ENCODE measurements at places on chromosomes 1 and 21.

DNA sequence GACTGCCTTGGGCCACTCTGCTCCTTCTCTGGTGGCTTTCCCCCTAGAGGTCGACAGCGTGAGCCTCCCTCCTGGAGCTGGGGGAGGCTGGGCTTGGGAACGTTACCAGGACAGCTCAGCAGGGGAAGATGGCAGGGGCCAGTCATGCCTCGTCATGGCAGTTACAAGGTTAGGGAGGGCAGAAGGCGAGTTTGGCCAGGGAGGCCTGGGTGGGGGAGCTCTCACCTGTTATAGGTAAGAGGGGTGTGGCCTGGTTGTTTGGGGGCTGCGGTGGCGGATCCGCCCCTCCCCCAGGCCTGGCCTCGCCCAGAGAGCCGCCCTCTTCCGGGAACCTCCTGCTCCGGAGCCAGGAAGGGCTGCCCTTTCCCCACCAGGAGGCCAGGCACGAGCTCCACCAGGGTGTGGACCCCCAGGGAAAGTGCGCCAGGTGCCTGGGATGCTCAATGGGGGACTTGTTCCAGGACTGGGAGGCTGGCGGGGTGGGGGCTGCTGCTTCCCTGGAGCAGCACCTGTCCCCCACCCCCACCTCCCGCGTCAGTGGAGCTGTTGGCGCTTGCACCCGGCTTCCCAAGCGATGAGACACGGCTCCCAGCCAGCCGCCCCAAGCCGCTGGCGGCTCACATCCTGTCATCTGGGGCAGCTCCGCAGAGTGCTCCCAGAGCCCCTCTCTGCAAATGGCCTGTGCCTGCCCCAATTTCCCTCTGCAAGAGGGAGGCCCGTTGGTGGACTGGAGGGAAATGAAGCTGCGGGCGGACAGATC is 23.6 kb upstream of the PKP1 start:
- DNase-seq = no peak

DNA sequence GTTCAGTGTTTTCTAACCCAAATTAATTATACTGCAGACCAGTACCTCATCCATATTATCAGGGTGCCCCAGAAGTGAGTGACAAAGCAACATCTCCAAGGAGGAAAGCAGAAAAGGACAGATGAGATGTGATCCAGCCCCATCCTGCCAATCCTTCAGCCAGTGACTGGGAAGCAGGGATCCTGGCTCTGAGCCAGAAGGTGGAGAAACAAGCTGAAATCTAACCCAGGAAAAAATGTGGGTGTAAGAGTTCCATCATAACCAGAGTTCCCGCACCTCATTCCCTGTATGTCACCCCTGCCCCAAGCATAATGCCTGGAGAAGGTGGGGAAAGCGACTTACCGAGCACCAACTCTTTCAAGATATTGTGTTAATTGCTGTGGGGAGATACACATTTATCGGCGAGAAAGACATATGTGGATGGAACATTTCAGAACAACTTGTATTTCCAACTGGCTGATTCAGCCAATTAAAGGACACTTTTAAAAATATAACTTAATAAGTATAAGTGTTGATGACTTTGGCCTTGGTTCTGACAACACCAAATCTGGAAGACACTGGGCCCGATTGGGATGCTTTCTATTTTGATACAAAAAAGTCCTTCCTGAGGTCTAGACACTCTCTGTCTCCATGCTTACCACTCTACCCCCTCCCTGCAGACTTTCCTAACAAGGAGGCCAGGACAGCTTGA is 14.9 kb downstream of the PLEKHA6 start:
- no peak for DNase-seq

DNA sequence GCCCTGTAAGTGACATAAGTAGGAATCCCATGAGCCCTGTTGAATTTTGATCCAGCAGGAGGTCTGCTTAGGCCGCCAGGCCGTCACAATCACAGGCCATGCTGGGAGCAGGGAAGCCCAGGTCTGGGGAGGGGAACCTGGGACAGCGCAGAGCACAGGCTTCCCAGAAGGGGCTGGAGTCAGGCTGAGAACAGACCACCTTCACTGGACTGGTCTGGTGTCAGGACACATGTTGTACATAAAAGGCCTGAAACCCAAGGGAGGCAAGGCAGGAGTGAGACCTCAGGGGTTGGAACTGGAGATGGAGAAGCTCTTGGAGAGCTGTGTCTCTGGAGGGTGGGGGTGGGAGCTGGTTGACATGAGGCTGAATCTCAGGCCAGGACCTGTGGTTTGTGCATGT is 63.3 kb upstream of the ARTN start:
- DNase-seq = no peak

GRCh38 chr1:208106218-208106617 is 138.0 kb downstream of the PLXNA2 start:
- DNase-seq = no peak

- DNase-seq = no peak
These were observed 180.0 kb downstream of the ETS2 start for GRCh38 chr21:38985568-38986378.

GRCh38 chr1:108523829-108524228 is 36.1 kb upstream of the EEIG2 start:
- no peak for DNase-seq

DNA sequence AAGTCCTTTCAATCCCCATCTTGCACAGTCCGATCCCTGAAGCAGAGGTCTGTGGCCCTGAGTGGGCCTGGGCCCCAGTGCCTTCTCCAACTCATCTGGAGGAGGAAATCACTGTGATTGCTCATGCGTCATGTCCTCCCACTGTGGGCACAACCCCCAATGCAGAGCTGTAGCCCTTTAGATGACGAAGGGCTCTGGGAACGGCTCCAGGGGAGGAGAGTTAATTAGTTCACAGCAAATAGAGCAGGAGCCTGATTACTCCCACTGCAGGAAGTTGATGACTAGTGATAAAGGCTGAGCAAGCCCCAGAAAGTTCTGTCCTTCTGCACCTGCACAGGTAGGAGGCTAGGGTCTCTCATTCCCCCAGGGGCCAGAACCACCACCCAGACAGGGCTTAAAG is 111.5 kb downstream of the CCDC185 start:
- DNase-seq = no peak

- DNase-seq = no peak
These were observed 83.6 kb downstream of the SGIP1 start for GRCh38 chr1:66617362-66618184.

DNA sequence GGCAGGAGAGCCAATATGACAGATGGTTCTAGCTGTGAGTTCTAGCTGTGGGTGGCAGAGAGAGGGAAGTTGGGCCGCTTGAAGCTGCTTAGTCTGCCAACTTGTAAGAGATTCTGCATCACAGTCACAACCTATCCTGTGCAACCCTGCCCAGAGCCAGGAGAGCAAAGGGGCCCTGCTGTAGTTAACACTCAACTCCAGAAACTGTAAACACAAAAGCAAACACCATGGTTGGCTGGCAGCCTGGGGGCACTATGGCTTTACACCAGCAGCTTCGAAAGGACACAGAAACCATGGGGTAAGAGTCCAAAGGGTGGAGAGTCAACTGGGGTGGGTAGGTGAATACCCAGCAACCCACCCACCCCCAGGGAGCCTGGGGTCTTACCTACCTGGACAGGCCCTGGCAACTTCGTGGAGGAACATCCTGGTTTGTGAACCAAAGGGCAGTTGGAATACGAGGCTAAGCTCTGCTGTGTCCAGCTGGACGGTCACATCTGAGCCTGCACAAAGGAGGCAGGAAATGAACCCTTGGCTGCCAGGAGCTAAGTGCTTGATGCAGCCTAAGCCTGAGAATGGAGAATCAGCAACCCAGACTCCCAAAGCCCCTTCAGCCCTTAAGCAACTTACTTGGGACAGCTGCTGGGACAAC is 6.4 kb downstream of the INPP5B start:
- DNase-seq = no peak
